ENCODE measurements at places on chromosomes 7 and 10.

- no peak for DNase-seq
These were observed 82.6 kb downstream of the CPED1 start for GRCh38 chr7:121071132-121071531.

DNA sequence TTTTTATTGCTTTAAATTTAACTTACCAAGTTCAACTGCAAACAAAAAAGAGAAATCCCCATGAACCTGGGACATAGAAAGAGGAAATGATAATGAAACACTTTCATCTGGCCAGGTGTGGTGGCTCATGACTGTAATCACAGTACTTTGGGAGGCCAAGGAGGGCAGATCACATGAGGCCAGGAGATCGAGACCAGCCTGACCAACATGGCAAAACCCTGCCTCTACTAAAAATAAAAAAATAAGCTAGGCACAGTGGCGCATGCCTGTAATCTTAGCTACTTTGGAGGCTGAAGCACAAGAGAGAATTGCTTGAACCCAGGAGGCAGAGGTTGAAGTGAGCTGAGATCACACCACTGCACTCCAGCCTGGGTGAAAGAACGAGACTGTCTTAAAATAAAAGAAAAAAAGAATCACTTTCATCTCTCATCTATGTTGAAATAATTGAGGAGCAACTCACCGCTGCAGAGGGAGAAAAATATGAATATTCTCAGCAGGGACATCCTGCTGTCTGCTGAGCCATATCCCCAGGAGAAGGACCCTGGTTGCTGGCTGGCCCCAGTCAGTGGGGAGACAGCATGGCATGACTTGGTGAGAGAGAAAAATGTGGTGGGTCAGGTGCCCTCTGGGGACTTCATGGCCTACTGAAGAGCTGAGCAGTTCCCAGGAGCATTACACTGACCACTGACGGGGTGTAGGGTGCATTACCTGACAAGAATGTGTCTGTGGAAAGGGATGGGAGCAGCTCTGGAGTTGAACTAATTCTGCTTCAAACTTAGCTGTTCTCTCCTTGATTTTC is 22.8 kb upstream of the TARP start:
- DNase-seq, result no peak

- DNase-seq, result no peak
These were observed 56.2 kb upstream of the TM9SF3 start for GRCh38 chr10:96642973-96643372.

DNA sequence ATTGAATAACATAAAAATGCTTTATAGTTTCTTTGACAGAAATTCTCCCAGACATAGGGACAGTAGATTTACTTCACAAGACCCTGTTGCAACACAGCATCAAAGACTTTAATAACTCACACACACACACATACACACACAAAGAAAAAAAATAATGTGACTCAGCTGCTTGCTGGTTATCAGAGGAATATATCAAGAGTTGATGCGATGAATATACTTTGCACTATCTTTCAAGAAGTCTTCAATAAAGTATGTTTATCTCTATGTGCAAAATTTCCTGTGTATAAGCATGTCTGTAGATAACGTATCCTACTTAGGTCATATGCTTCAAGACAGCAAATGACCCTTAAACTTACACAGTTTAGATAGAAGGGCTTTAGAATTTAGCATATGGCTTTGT is 243.1 kb downstream of the ARL4A start:
- DNase-seq, result no peak

- peak; percentile 94 for DNase-seq
These were observed at the start of the genes GLUD1 and SHLD2 for GRCh38 chr10:87094373-87095235. GLUD1 (minus strand) TSS chr10:87094843; CDS start chr10:87094769, 74 bp downstream. SHLD2 (plus strand) TSS chr10:87095206; CDS start chr10:87151355, 56,149 bp downstream.

DNA sequence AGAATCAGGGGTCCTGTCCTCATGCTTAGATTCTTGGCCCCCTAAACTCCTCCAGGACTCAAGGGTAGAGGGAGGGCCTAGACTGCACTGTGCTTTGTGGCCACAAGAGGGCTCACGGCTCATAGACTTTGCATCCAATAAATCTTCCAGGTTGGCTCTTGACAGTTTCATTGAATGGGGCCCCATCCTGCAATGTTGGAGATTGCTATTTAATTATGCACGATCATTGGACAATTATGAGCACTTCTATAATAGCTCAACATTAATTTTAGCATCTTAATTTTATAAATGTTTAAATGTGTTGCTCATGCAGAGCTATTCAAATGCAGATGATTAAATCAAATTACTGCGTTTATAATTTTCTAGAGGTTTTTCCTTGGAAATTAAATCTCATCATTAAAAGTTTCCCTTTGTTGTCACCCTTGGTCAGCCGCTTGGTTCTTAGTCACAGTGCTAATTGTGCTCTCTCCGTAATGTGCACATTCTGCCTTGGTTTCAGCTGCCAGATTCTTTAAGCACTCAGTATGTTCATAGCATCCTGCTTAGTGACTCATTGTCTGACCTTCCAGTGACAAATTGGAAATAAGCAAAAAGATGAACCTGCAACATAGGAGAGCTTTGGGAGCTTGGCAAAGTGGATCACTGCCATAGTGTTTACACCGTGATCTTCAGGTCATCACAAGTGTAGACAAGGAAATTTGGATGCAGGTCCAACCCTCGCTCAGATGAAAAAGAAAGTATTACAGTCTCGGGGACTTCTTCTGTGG is 33.4 kb upstream of the PLPP4 start:
- DNase-seq, result no peak

DNA sequence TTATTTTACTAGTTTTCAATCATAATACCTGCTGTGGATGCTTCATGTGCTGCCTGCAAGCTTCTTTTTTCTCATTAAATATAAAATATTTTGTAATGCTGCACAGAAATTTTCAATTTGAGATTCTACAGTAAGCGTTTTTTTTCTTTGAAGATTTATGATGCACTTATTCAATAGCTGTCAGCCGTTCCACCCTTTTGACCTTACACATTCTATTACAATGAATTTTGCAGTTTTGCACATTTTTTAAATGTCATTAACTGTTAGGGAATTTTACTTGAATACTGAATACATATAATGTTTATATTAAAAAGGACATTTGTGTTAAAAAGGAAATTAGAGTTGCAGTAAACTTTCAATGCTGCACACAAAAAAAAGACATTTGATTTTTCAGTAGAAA is 103.0 kb downstream of the PTEN start:
- no peak for DNase-seq

DNA sequence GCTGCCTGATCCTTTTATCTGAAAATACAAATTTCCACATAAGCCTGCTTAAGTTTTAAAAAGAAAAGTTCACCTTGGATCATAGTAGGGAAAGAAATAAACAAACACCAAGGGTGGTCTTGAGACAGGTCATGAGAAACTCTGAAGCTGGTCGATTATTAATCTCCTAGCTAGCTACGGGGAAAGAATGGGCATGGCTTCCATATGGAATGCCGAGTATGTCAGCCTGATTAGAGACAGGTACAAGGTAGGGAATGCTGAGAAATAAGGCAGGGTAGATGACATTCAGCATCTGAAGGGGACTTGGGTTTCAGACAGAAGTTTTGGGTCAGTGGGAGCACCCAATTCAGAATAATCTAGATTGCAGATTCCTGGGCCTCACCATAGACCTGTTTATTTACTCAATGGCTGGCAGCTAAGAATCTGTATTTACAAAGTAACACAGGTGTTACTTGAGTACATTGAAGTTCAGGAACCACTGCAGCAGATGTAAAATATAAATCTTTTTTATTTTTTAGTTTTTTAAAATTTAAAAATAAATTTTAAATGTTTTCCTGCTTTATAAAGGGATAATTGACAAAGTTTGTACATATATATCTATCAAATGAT is 49.0 kb downstream of the SCIN start:
- DNase-seq, result no peak

DNA sequence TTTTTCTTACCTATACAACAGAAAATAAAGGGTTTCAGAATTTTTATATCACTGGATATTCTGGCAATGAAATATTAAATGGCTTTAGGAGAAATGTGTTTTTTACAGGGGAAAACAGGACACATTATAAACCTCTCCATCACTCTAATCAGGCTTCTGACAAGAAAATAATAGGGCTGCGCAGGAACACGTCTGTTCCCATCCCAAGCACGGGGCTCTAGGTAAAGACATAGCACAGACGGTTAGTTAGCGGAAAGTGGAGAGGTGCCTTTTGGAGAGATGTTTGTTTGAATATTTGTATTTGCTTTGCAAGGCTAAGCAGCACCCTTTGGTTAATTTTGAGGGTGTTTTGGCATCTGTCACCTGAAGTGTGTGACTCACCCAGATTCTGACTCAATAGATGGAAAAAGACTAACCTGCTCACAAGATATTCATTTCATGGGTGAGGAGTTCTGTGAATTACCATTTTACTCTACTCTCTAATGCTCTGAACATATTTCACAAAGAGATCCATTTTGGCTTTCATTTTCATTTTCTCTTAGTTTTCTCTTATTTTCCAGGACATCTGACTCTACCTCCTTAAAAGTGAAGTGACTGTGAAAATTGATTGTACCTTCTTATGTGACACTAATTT is 174.5 kb upstream of the AKR1E2 start:
- no peak for DNase-seq

- DNase-seq, result no peak
These were observed 25.0 kb downstream of the YKT6 start for GRCh38 chr7:44225566-44226395.

GRCh38 chr7:141118767-141119166 is 44.9 kb downstream of the TMEM178B start:
- no peak for DNase-seq

DNA sequence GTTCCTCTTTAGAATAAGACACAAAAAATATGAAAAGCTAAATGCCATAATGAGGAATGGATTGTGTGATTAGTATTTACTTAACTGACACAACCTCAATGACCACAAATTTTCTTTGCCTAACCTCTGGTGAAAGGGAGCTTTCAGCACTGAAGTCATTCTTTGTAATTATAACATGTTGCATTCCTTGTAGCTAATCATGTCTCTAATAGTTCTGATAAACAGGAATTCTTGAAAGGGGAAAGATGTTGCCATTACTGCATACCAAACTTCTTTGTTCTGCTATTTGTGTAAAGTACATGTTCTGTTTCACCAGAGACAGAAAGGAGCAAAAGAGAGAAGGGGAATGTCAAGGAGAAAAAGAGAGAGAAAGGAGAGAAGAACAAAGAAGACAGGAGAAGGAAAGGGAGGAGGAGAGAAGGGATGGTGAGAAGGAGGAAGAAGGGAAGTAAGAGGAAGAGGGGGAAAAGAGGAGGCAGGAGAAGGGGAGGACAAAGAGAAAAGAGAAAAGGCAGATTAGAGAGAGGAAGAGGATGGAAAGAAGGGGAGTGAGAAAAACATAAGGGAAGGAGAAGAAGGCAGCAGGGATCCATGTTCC is 120.9 kb downstream of the SEMA3D start:
- DNase-seq, result no peak

GRCh38 chr7:50302486-50303334 is 1.8 kb upstream of the IKZF1 start:
- no peak for DNase-seq

DNA sequence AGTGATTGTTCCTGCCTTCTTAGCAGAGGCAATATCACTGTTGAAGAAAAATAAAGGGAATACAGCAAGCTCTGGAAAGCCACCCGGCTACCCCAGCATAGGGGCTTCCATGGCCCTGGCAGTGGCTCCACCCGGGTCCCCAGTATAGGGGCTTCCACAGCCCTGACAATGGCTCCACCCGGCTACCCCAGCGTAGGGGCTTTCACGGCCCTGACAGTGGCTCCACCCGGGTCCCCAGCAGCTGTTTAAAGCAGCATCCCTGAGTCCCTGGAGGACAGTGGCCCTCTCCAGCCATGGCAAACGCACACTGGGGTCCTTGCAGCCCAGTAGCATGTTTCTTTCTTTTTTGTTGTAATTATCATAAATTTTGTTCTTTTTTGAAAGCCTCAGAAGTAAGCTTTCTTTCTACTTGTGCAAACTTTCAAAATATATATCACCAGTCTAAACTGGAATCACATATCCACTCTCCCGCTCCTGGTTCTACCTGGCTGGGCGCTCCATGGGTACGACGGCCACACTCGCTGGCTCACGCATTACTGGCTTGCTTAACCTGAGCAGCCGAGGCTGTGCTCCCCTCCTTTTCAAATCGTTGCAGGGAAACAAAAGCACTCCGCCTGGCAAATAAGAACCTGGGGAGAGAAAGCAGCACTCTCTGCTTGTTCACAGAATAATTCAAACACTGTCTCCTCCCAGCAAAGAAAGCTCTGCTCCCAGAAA is 62.1 kb downstream of the TCERG1L start:
- DNase-seq, result no peak

DNA sequence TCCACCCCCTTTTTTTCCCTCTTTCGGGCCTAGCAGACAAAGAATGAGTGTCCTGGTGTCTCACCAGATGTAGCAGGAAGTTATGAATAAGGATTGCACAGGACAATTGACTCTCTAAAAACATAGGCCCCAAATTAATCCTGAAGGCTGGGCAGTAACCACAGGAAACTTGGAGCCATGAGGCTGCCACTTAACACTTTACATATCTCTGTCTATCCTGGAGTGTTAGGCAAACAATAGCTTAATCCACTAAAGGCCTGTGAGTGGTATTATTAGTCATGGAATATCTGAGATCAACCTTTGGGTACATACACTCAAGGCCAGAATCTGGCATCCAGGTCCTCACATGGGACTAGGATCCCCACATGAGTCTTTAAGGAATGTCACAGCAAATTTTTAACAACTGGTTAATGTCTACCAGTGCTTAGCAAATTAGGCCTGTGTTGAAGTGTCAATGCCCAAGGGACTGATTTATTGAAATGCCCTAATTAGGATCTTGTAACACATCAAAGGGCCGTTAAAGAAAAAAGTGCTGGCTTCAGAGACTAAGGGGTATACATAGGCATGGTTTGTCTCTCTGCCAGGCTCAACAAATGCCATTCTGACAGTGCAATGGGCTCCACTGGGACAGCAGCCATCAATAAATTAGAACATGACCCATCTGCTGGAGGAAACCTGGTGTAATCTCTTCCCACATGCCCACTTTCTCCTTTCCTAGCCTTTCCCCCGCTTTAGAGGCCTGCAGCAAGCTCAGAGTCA is 196.7 kb upstream of the TBX20 start:
- no peak for DNase-seq

DNA sequence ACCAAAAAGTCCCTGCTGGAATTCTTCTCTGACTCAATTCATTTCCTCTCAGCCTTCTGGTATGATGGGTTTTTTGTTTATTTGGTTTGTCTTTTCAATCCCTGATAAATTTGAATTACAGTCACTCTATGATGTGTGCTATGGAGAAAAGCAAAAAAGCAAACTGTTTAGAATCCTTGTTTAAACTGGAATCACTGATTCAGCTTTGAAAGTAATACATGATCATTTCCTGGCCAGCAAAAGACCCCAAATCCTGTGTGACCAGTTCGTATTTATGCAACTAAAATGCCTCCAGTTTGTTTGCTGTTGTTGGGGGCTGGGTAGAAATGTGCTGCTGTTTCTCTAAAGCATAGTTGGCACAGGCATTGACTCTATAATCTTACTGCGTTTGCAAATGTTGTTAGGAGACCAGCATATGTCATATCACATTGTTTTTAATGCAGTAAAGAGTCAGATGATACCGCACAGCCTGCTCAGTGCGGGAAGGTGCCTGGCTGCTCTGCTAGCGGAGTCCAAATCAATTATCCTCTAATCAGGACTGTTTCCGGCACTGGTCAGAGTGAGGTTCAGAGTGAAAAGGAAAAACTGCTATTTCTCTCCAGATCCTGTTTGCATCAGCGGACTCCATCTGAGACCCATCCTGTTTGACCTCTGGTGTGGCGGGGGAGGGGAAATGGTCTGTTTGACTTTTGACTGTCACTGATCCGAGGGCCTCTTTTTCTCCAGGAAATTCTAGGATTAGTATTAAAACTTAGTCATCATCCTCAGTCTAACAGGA is 40.6 kb upstream of the ADD3 start:
- DNase-seq, result no peak

GRCh38 chr7:98085674-98086073 is 21.0 kb upstream of the LMTK2 start:
- DNase-seq, result no peak
